Caco-2 (cell line): ENCODE measurements at places on chromosomes 5 and 9. TPM values are rescaled to one million over a fixed set of nuclear protein-coding genes. Genes with fewer than 3 reads are reported as not detected.

- DNase-seq, result no peak
Measured at GRCh38 chr5:138789771-138790242, 36.6 kb downstream of the CTNNA1 start.

DNA sequence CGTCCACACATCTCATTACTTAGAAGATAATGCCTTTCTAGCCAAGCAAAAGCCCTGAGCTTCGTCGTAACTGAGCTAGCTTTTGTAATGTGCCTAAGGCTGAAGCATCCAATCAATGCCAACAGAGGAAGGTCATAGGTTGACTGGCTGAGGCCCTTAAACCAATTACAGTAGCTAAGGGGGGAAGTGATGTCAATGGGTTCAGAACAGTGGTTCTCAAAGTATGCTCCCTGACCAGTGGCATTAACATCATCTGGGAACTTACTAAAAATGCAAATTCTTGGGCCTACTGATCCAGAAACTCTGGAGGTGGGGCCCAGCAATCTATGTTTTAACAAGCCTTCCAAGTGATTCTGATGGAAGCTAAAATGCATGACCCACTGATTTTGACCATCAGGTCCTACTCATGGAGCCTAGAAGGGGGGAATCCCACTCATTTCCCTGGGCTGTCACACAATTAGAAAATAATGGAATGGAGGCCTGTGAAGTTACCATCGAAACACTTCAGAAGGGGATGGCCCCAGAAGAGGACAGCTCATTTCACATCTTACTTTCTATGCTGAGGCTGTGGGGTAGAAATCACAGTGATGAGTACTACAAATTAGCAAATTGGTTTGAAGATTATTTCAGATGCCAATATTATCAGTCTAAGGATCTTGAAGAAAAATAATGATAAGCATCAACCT, 4.8 kb upstream of the VLDLR start:
- no peak for DNase-seq

GRCh38 chr5:157870837-157871834, 12.2 kb upstream of the CLINT1 start:
- no peak for DNase-seq

DNA sequence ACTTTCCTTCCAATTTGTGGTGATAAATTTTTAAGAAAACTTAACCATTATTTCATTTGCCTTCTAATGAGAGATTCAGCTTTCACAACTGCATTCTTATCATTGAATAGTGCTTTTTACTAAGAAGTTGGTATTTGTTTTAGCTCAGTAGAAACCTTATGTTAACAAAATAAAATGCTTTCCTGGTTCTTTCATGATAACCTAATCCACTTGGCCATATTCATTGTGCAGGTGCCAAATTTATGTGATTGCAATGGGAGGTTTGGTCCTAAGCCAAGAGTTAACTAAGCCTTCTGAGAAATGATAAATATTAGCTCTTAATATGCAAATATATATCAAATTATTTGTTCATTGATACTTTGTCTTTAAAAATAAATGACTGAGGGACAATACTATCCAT, 141.1 kb upstream of the TLE4 start:
- no peak for DNase-seq

- peak; percentile 89 for DNase-seq
Measured at GRCh38 chr5:143824851-143825720, 13.1 kb downstream of the HMHB1 start.

DNA sequence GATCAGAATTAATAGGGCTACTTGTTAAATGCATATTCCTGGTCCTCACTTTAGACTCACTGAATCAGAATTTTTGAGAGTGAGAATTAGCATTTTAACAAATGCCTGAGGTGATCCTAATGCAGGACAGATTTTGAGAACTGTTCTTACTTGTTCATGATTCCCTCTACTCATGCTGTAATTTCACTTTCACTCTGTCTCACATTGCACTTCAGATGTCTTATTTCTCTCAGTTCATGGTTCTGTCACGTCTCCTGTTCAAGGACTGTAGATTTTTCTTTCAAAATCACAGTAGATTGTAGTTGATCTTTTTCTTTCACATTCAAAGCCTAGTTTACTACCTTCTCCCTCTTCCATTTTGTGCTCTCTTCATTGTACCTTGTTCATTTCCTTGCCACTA, 54.3 kb downstream of the ADGRV1 start:
- DNase-seq, result no peak

DNA sequence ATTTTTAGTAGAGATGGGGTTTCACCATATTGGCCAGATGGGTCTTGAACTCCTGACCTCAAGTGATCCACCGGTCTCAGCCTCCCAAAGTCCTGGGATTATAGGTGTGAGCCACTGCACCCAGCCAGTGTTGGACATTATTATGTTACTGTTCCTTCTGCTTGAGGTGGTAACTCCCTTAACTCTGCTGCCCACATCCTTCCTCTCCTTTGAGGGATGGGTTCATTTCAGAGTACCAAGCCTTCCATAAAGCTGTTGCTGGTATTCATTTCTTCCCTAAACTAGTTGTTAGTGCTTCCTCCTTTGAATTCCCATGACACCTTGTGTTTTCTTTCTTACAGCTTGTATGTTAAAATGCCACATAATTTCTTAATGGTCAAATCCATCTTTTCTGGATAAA, 54.0 kb downstream of the CTNNA1 start:
- no peak for DNase-seq

GRCh38 chr9:96604004-96604319, 15.7 kb downstream of the CDC14B start:
- DNase-seq, result no peak

- DNase-seq, result no peak
Measured at GRCh38 chr5:146751781-146752401, 126.7 kb downstream of the PPP2R2B start.

GRCh38 chr5:163005949-163006348, 431.4 kb upstream of the CCNG1 start:
- no peak for DNase-seq

DNA sequence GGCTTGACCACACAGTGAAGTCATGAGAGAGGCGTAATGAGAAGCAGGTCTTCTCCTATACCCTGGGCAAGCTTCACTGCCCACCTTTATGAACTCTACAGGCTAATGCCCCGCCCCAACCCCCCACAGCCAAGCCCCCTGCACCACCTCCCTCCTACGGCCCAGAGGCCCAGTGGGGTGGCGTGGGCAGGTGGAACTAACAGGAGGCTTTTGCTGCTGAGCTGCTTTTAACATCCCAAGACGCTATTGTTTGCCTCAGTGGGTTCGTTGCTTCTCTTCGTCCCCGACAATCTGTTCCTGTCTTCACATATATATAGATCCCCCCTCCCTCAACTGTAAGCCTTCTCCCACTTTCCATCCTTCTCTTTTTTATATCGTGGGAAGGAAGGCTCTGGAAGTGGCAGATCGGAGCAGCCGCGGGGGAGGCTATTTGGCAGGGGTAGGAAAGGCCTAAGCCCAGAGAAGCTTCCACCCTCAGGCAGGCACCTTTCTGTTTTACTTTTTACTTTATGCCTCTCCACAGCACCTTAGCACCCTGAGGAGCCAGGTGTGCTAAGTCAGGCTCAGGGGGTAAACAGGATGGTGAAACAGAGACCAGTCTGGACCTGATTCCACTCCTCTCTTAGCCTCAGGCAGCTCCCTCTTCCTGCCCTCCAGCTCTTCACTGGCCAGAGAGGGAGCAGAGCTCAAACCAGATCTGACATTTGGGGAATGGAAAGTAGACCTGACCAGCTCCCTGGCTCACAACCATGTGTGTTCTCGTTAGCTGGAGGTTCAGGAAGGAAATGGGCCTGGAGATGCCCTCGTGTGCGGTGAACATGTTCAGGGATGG, 26.5 kb downstream of the CD74 start:
- DNase-seq, result no peak

DNA sequence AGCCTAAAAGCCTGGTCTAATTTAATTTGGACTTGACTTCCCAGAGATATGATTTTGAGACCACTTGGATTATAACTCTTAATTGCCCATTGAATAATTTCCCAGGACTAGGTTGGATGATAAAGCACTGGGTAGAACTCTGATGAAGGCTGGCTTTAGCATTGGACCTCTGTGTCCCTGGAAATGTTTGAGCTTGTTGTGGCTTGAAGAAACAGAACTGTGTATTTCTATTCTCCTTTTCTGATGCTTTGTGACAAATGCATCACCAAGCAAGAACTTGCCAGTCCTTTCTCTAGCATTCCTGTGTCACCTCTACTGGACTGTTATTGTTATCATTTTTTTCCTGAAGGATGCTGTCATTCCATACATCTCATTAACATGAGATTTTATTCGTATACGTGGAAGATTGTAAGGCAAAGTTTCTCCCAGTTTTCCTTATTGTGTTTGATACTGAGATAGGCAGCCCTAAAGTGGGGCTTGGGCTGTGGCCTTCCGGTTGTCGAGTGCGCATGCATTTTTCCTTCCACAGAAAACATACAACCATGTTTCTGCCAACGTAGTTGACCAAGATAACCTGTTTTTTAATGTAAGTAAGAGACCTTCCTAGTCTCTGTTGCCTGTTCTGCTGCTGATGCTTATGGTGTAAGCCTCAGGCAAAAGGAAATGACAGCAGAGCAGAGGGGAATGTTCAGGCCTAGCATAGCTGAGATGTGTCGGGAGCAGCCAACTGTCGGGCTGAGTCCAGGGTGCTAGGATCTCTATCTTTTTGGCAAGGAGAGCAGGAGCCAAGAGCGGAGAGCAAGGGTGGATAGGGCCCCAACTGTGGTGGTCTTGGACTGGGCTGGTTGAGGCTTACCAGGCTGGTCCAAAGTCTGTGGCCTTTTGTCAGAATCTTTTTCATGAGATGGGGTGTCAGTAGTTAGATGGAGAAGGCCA, 2.3 kb downstream of the NTRK2 start:
- DNase-seq, result no peak

DNA sequence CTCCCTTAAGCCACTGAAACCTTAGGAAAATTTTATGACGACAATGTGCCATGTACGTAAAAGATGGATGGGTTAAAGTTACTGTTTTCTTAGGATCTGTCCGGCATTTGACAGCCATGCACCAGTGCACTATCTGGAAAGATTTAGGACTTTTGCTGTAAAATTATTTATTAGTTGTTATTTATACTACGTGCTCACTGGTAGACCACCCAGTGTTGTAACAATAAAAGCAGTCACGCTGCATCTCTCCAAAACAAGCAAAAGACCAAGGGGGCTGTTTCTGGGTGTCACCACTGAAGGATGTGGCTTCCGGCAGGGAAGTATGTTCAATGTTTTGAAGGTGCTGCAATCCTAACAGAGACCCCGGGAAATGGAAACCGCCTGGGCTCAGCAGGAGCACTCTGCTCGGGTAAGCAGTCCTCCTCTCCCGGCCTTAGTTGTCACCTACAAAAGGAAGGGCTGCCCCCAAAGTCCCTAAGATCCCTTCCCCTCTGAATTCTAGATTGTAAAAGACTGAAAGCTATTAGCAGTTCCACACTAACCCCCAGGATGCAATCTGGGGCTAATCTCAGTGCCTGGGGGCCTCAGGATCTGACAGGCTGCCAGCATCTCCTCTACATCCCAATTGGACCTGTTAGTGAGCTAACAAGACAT, 38.6 kb downstream of the SAXO1 start:
- DNase-seq, result peak; percentile 14

GRCh38 chr5:1507457-1507856, 16.3 kb downstream of the LPCAT1 start:
- DNase-seq, result peak; percentile 15

DNA sequence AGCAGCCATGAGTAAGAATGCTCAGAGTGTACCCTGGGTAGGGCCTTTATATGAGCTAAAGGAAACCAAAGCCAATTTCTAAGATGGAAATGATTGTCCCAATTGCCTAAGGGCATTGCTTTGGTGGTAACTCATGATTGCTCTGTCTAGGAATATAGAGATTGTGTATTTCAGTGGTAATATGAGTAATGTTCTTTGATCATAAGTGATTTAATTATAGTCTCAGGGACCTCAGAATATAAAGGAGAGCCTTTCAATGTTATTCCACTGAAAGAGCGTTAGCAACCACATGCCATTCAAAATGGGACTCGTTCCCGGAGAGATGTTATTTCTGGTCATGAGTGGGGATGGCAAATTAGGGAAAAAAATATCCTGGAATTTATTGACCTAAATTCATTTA, 340.5 kb downstream of the ARHGEF28 start:
- DNase-seq, result no peak

DNA sequence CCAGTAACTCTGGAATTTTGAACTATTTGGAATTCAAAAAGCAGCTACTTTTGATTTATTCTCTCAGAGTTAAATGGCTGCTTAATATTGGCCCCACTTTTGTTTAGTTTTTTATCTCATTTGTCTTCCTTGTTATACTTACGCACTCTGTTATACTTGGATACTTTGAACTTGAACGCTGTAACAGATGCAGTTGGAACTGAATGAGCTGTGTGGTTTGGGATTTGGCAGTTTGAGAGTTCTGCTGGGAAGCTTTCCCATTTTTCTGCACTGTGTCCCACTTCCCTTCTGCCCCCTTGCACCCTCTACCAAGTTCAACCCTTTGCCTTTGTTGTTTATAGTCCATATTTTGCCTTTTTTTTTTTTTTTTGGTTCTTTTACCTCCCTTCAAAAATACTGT, 3.8 kb downstream of the RHOBTB3 start:
- no peak for DNase-seq

Gene ALG2
- total RNA-seq, result 37.9 and 39.8 TPM in 2 replicates

DNA sequence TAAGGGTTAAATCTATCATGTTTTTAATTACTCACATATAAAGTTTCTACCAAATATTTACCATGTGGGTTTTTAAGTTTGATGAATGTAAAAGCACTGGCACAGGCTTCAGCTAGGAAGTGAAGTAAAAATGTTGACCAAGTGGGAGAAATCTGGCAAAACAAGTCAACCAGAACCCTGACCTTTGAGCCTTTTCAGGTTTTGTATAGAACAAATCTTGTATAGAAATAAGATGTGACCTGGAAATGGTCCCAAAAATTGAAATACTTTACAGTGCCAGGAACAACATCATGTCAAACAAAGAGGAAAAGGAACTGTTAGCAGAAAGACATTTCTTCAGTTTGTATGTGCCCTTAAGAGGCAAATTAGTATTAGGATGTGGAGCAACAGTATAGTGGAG, 137.6 kb downstream of the CCDC192 start:
- no peak for DNase-seq

DNA sequence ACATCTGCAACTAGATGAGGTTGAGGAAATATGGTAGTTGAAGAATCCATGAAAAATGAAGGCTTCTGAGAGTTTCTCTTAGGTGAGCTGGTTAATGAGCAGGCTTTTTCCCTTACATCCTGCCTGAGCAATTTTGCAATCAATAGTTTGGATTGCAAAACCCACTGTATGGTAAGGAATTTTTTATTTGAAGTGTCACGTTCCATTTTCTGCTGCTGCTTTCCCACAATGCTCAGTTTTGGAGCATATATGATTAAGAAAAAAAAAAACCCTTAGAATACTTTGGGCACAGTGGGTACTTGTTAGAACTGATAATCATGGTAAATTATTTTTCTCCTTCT, 144.2 kb downstream of the PCSK1 start:
- no peak for DNase-seq

- no peak for DNase-seq
Measured at GRCh38 chr9:16247188-16247875, 623.1 kb downstream of the BNC2 start.
